NCI-H460 (cell line): ENCODE measurements at places on chromosomes 2 and 18. TPM values are rescaled to one million over a fixed set of nuclear protein-coding genes. Genes with fewer than 3 reads are reported as not detected.

Gene NAB1
- 29.5 and 31.8 TPM in 2 replicates for total RNA-seq

DNA sequence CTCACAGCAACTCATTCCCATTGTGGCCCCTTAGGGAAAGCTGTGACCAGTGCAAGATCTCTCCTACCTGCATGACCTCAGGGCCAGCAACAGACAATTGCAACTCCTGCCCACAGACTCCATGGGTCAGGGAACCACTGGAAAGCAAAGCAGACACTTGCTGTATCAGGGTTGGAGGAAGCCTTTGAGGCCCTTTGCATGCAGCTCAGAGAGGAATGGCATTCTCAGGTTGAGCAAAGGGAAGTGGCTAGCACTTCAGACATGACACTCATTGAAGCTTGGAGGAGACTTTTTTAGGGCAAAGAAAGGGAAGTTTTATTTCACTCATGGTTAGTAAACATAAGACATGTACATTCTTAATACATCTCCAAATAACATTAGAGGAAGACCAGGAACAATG lies 22.1 kb downstream of the IL1F10 start:
- no peak for DNase-seq

Gene KIF5C
- 0.46 and 0.64 TPM in 2 replicates for total RNA-seq

Gene CHRNG
- total RNA-seq, result not detected in 2 replicates

- DNase-seq, result no peak
Observed at GRCh38 chr2:33420726-33421125, 55.7 kb upstream of the RASGRP3 start.

GRCh38 chr18:25896956-25897355 lies 193.5 kb downstream of the SS18 start:
- DNase-seq, result no peak

DNA sequence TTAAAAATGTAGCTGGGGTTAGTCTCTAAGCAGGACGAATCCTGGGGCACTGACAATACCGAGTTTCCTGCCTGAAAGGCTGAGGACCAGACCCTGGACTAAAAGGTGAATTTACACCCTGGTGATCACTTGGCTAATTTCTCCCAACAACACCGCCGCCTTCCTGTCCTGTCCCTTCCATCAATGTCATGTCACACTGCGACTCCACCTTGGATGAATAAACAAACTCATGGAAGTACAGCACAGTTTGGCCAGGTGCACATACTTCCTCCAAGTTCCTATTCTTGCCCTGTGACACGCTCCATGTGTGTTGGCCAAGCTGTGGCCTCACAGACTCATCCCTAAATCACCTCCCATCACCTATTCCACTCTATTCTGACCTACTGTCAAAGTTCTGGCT lies 15.9 kb upstream of the GALM start:
- no peak for DNase-seq

DNA sequence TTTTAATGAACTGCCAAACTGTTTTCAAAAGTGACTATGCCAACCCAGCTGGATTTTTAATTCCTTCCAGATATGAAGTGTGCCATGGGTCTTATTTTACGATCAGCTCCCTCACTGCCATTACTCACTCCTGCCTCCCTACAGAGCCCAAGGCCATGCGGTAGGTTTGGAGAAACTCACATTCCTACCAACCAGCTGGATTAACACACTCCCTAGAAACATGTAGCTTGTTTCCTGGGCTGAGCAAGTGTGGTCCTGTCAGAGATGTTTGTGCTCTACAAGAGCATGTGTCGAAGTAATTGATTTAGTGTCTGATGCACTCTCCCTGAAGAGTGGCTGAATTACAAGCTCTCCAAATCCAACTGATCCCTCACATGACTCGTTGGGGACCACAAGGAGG lies 82.5 kb downstream of the SPP2 start:
- DNase-seq, result no peak

Gene C2orf15
- total RNA-seq, result 0.27 TPM in 1 of 2 replicates, not detected in the other

Gene ASXL2
- 15.5 and 18.8 TPM in 2 replicates for total RNA-seq

DNA sequence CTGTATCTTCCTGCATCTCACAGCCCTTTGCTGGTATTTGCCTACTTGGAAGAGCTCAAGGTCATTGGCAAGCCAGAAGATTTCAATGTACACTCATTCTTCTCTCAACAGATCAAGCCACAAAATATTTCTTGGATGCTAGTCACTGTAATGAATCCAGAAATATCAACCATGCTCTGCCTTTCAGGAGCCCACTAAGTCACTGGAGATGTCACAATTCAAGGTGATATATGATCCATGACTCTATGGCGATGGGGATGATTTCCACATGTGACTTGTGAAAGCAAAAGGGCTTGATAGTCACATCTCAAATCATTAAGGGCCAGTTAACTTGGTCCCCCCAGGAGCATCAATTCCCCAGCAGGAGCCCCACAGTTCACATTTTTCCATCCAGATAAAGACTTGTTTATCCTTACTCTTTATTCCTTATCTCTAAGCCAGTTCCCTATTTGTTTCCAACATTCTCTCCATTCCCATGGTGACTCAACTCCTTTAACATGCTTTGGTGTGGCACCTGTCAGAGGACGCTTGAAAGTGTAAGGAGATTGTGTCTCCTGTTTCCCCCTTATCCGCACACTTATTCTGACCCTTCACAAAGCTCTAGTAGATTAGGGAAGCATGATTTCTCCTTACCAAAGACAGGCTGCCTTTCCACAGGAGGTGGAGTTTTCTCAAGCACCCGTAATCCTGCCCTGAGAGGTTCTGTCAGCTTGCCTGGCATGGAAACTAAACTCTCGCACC lies 15.8 kb downstream of the PKDCC start:
- no peak for DNase-seq

GRCh38 chr2:152791979-152792378 lies 73.6 kb downstream of the ARL6IP6 start:
- DNase-seq, result no peak

GRCh38 chr18:63820694-63821093 lies 45.5 kb downstream of the SERPINB7 start:
- DNase-seq, result no peak

Gene LAMA1
- 222 and 233 TPM in 2 replicates for total RNA-seq

DNA sequence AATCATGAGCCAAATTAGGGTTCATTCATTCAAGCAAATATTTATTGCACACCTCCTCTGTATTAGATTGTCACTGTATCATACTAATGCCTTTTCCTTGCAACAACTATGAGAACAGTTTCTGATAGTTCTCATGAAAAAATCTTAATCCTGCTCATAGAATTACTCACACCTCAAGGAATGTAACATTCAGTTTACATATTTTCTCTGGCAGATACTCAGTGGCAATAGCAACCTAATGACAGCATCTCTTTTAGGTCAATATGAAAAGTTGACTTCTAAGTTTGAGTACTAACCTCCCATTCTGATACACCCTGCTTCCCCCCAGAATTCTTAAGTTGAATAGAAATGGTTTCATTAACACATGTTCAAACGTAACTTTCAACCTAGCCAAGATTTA lies 132.0 kb downstream of the VWC2L start:
- DNase-seq, result peak; percentile 59

GRCh38 chr2:183543222-183543621 lies 419.0 kb downstream of the NUP35 start:
- no peak for DNase-seq

DNA sequence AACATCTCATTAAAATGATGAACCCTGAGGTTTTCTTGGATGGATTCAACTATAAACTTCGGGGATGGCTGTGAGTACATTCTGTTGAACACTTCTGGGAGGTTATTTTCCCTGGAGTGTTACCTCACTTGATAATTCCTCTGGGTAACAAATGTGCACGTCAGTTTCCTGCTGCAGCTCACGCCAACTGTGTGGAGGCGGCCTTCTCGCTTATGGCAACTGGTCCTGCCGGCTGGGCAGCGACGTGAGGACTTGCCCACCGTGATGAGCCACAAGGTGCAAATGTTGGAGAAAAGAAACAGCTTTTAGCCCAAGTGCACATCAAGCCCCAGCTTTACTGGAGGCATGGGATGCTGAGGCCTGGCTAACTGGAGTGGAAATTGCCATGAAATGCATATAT lies 15.9 kb downstream of the MYCN start:
- no peak for DNase-seq

DNA sequence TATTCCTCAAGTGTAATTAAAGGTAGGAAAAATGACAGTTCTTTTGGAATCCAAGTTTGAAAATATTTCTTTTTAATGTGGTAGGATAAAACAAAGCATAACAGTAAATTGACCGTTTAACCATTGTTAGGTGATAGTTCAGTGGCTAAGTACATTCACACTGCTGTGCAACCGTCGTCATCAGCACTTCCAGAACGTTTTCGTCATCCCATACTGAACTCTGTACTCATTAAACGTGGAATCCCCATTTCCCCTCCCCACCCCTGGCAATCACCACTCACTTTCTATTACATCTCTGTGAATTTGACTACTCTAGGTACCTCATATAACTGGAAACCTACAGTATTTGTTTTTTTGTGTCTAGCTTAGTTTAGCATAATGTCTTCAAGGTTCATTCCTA lies 32.9 kb upstream of the FZD5 start:
- DNase-seq, result peak; percentile 93

- no peak for DNase-seq
Observed at GRCh38 chr18:52391810-52392559, 52.0 kb downstream of the DCC start.

Gene STK25
- total RNA-seq, result 108 and 128 TPM in 2 replicates

Gene IL1RL2
- not detected in 2 replicates for total RNA-seq

- DNase-seq, result peak; percentile 20
Observed at GRCh38 chr2:5064687-5065086, 627.5 kb upstream of the SOX11 start.

DNA sequence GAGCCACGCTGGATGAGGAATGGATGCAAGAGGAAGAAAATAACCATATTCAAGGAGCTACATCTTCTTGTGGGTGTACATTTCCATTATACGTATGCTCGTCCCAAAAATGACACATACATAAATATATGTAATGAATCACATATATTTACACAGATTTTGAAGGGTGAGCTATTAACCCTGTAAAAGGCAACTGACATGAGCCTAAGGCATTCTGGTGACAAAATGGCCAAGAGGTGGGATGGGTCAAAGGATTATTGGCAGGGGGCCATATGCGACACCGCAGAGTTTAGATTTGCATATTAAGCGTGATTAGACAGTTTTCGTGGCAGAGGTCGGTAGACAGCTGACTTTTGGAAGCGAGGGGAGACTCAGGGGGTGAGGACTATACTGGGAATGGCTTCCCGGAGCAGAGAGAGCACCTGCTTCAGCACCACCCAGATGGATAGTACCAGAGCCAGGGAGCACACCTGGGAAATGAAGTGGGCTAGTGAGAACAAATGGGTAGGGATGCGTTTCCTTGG lies 431 bp upstream of the CNRIP1 start:
- peak; percentile 13 for DNase-seq

DNA sequence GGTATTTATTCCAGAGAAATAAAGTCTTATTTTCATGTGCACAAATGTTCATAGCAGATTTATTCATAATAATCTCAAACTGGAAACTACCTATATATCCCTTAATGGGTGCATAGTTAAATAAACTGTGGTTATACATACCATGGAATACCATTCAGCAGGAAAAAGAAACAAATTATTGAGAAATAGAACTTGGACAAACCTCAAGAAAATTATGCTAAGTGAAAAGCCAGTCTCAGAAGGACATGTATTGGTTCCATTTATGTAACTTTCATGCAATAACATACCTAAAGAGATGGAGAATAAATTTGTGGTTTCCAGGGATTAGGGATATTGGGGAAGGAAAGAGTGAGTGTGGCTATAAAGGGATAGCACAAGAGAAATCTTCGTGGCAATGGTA lies 452.6 kb downstream of the SETBP1 start:
- DNase-seq, result no peak

Gene C2orf76
- total RNA-seq, result 21.8 and 24.0 TPM in 2 replicates

Gene POTEI
- total RNA-seq, result not detected in 2 replicates

Gene ACTG2
- total RNA-seq, result not detected in 2 replicates

DNA sequence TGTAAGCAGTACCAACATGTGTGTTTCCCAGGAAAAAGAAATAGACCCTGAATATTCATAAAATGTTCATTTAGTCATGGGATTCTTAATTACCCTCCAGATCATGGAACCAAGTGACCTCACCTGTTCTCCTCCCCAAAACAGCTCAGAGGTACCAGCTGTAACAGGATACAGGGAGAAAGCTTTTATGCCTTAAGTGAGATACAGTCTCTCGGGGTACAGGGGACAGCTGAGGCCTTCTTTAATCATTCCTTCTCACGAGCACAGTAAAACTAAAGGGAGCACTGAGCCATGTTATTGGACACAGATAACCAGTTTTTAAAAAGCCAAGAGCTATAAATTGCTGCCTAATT lies 16.6 kb downstream of the EPHA4 start:
- DNase-seq, result no peak

GRCh38 chr2:17800693-17801458 lies 15.4 kb upstream of the MSGN1 start:
- DNase-seq, result no peak

Gene NYAP2
- not detected in 2 replicates for total RNA-seq

Gene IL1RN
- not detected in 2 replicates for total RNA-seq

- DNase-seq, result peak; percentile 41
Observed at GRCh38 chr2:67476809-67477790, 80.0 kb downstream of the ETAA1 start.

GRCh38 chr18:47150824-47151366 lies 595 bp upstream of the HDHD2 start:
- DNase-seq, result no peak

DNA sequence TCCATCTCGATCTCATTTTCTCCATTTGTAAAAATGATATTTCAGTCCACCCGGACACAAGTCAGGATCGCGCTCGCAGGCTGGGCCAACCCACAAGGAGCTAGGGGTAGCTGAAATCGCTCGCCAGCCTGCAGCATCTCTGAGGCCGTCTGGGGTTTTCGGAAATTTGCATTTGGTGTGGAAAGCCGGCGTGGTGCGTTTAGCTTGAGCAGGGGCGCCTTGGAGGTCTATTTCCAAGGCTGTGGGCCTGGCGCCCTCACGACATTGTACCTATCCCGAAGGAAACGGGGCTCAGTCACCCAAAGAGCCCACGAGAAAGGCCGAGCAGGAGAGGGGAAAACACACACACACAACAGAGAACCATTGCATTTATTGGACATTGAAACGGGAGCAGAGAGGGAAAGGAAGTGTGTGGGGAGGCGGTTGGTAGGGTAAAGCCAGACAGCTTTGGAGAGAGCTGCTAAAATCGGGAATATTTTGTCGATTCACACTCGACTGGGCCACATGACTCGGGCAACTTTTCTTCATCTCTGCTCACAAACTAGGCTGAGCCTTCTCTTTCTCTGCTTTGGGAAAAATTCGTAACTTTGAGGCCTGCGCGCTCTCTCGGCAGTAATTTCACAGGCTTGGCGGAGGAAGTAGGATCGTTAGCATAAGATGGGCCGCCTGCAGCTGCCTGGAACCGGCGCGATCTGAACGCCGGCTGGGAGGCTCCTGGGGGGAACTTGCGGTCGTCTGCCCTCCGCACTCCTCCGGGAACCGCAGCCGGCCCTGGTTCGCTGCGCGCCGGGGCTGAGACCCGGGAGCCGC lies 1.1 kb upstream of the HOXD8 start:
- DNase-seq, result no peak

- DNase-seq, result no peak
Observed at GRCh38 chr2:30747206-30747605, 60.0 kb downstream of the CAPN13 start.

Gene SAG
- not detected in 2 replicates for total RNA-seq

Gene SKOR2
- not detected in 2 replicates for total RNA-seq

- peak; percentile 4 for DNase-seq
Observed at GRCh38 chr2:218569661-218570500, 1.2 kb downstream of the CNOT9 start.

- DNase-seq, result no peak
Observed at GRCh38 chr2:206700156-206700555, 18.0 kb downstream of the DYTN start.

Gene MORN2
- total RNA-seq, result 30.1 and 36.8 TPM in 2 replicates

Gene CBLN2
- 0.59 and 0.61 TPM in 2 replicates for total RNA-seq
